GF-D8 (cell line): ENCODE measurements at places on chromosomes 3 and 15.

DNA sequence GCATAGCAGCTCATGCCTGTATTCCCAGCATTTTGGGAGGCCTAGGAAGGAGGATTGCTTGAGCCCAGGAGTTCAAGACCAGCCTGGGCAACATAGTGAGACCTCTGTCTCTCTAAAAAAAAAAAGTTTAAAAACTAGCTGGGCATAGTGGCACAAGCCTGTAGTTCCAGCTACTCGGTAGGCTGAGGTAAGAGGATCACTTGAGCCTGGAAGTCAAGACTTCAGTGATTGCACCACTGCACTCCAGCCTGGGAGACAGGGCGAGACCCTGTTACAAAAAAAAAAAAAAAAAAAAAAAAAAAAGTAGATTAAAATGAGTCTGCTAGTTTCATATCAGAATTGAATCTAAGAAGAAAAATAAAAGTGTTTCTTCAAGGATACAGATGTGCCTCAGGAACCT lies 32.4 kb upstream of the ANPEP start:
- no peak for DNase-seq

DNA sequence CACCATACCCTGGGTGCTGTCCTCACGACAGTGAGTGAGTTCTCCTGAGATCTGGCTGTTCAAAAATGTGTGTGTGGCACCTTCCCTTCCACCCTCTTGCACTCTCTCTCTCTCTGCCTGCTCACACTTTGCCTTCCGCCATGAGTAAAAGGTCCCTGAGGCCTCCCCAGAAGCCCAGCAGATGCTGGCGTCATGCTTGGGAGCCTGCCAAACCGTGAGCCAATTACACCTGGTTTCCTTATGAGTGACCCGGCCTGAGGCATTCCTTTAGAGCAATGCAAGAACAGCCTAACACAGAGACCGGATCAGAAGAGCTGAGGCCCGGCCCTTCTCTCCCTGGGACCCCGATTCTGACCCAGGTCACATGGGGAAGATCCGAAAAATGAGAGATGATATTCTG lies 15.4 kb downstream of the TMEM44 start:
- no peak for DNase-seq

DNA sequence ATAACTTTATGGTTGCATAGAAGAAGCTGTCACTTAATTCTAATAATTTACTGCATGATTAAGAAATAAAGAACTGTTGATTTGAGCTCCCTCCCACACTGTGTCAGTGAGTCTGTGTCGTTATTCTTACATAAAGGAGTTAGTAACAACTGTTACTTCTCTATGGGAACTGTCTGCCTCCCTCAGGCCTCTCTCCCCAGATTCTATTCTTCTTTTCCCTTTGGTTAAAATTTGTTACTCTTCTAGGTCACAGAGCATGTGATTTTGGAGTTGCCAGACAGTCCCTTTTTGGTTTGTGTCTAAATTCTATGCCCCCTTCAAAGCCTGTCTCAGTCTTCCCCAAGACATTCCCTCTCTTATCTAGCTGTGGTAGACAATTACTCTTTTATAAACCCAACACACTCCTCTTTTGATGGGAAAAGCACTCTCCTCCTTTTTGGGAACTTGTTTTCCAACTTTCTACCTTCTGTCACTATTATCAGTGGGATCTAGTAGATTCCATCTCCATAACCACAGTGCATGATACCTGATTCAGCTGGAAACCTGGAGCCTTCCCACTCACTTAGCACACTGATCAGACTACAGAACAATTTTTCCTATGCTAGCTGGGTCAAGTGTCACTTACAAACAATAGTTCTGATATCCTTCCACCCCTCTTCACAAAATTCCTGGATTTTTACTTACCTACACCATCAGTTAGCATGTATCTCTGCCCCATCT lies 422.1 kb upstream of the TGFBR2 start:
- DNase-seq = no peak

DNA sequence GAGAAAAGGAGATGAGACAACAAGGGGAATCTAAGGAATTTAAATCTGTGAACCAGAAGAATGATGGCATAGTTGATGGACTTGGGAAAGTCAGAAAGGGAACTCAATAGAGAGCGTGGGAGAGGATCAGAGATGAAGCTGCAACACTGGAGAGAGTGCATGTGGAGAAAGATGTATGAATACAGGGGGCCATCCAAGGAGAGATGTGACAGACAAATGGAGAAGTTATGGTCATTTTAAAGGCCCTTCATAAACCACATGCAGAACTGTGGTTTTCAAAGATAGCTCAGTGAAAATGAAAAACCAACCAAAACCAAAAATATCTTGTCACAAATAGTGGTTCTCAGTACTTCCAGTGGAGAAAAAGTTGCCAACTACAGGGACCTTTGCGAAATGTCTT lies 265.2 kb downstream of the SUCLG2 start:
- peak; percentile 17 for DNase-seq

- DNase-seq = no peak
Measured at GRCh38 chr3:175270866-175271265, 411.7 kb downstream of the NAALADL2 start.

DNA sequence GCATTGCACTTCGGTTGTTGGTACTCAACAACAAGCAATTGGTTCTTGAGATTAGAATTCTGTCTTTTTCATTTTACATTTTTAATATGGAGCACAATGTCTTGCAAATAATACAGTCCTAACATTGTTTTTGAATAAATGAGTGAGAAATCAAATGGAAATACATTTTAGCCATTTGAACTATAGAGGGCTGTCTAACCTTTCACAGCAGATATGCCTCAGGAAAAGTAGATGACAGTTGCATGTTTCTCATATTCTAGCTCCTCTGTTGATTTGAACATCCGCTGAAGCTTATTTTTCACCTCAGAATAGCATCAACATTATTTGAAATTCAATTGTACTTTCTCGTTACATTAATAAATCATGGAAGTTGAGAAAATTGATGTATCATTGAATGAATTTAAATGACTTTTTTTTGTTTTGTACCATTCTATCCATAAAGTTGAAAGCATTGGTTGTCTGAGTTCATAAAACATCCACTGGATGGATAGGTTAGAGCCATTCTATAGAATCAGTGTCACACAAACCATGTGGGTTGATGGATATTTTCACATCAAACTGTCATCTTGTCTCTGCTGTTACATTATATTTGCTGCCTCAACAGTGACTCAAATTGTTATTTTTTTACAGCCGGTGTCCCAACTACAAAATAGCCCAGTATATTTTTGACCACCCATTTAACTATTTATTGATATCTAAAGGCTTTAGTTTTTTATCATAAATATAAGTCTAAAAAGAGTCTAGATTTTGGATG lies 928.3 kb downstream of the NSUN3 start:
- no peak for DNase-seq

GRCh38 chr3:72816862-72817355 lies 31.3 kb downstream of the SHQ1 start:
- DNase-seq = no peak

DNA sequence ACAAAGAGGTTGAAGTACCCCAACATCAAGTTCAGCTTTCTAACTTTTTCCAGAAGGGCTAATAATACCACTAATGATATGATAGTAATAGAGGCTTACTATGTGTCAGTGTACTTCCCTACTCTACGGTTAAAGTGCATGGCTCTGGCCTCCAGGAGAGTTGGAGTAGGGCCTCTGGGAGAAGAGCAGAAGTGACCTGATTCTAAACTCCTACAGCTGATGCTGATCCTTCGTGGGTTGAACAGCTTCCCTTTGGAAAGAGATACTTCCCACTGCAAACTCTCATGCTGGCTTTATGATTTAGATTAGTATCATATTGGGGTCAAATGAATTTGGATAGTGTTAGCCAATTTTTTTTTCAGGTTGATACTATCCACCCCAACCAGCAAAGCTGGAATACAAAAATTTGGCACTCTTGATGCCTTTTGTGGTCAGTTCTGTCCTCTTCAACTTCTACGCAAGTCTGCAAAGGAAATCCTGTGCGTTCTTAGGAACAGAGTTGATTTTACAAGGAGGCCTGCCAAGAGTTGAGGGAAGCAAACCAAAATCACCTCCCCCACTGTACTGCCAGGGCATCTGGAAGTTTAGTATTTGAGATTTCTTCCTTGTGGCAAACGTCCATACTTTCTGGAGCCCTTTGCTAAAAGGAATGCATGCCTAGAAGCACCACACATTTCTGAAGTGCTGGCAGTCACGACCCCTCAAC lies 17.8 kb downstream of the TMEM212 start:
- peak; percentile 16 for DNase-seq

DNA sequence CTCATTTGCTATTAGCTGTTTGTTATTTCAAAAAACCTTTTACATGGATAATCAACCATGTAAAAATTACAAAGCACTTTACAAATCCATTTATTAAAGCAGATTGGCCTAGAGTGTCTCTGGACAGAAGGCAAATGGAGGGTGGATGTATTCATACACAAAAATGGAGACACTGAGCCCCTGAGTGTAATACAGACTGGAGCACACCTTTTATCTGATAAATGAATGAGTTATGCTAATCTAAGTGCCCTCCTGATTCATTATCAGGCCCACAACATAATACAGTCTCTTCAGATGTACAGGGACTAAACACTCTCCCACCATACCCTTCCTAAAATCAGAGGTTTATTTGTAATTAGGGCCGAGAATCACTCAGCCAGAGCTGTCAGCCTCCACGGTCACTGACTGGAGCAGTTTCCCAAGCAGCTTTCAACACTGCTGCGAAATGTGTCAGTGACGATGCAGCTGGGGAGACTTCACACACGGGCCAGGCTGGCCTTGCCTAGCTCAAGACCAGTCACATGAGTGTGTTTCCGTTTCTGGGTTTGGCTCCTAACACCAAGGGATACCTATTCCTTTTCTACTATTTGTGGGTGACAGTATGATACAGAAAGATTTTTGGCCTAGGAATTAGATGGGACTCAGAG lies 271.8 kb downstream of the ZIC1 start:
- DNase-seq = no peak
